ENCODE measurements at places on chromosomes 3 and 15.
A peak's percentile ranks its signal among the peaks of the same experiment; 100 is the strongest.

DNA sequence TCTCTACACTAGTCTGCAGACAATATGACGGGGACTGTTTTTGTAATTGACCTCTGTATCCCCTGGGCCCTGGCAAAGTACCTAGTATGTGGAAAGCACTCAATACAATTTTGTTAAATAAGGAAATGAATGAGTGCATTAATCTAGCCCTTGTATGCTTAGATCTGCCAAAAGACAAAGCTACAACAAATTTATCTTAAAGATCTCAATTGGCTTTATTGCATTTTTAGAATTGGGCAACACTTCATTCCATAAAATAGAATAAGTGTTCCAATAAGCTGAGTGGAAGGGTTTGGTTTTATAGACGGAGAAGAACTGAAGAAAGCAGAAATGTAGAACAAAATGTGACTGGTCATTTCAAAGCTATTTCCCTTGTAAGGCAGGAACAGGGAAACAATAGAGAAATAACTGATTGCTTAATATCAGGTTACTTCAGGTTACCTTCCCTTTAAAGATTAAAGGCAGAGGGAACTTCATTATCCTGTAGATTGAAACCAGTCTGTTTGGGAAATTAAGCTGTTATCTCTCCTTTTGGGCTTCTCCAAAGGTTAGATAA is 108.3 kb upstream of the MME start:
- peak; percentile 5 for DNase-seq

DNA sequence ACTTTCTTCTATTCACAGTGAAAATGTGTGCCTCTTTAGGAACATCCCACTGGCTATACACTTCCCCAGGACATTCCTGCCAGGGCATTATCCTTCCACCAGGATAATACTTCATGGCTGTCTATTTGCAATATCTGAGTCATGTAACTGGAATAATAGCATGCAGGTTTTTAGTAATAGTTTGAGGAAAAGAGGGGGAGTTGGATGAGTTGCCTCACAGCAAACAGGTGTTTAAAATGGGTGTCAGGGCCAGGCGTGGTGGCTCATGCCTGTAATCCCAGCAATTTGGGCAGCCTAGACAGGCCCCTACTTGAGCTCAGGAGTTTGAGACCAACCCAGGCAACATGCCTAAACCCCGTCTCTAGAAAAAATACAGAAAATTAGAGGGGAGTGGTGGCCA is 585.9 kb downstream of the DIPK2A start:
- no peak for DNase-seq

DNA sequence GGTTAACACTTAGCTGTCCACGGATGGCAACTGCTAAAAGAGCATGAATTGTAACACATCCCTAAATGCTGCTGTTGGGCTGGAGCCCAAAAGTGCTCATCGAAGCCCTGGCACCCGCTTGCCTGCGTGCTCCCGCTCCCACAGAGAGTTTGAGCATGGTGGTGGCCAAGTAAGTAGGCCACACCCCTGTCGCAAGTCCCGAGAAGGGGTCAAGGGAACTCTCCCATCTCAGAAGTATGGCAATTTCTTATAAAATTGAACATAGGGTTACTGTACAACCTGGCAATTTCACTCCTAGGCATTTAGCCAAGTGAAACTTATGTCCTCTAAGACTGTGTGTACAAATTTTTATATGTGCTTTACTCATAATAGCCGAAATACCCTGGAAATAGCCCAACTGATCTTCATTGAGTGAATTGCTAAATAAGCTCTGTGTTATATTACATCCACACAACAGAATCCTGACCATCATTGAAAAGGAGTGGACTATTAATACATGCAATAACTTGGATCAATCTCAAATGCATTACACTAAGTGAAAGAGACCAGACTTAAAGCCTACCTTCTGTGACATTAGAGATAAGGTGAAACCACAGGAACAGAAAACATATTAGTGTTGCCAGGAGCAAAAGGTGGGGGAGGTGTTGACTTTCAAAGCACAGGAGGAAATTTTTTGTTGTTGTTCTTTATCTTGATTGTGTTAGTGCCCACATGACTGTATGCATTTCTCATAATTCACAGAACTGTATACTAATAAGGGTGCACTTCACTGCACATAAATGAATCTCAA is 1.5 kb upstream of the GCSAM start:
- peak; percentile 2 for DNase-seq

DNA sequence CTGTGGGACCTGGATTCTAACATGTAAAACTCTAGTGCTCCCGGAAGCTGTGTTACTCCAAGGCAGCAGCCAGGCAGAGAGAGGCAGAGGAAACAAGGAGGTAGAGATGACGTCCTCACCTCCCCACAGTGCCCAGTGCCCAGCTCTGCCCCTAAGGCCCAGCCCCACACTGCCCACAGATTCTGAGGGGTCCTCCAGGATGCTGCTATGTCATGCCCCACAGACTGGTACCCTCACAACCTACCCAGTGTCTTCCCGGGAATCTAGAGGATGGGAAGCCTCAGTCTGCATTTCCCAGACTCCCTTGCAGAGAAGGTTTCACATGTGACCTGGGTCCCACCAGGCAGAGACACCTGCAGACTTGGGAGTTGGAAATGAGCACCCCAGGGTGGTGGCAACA is 75.9 kb upstream of the PCSK6 start:
- DNase-seq: no peak

GRCh38 chr3:183274609-183275008 is 21.6 kb downstream of the B3GNT5 start:
- DNase-seq: no peak

GRCh38 chr3:39294446-39295183 is 14.8 kb upstream of the CX3CR1 start:
- no peak for DNase-seq

DNA sequence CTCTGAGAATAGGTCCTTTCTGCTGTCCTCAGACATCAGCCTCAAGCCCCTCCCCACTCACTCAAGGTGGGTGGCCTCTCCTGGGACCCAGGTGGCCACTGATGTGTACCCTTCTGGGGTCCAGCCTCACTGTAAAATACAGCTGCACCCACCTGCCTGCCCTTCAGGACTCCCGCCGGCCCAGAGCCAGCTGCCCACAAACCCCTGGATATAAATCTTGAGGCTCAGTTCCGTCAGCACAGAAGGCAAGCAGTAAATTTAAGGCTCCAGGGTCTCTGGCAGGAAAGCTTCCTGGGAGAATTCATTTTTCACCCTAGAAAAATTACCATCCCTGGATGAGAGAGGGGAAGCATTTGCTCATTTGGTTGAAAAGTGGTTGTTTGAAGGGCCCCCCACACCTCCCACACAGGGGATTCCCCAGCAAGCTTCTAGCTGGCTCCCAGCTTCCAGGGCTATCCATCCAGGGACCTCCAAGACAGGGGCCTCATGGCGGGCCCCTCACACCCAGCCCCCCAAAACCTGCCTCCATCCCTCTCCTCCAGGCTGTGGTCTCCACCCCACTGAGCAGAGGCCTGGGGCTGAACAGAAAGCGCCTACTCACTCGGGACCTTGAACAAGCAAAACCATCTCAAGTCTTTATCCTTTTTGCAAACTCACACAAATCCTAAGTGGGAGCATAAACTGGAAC is 48.4 kb upstream of the GRIP2 start:
- DNase-seq: no peak

DNA sequence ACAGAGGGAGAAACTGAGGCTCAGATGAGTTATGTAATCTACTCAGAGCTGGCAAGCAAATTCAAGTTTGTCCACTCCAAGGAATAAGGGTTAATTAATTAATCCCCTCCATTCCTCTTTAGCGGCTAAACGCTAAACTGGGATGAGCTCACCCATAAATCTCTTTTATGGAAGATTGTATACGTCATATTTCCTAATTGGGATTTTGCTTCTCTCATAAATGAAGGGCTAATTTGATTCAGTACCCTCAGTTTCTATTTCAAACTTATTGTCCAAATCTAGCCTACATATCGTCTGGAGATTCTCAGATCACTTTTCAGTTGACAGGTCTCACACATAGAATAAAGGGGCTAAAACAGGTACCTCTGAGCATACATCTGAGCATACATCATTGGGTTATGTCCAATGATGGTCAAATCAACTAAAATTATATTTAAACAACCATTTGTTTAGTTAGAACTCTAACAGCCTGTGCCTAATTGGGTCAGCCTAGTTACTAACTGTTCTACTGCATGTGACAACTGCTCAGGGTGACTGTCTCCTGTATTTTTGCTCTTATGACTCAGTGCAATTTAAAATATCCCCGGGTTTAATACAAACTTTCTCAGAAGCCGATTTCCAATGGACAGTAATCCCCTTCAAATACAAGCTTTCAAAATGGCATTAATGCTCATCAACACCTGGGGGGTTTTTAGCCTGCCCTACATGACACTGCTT is 57.6 kb upstream of the PLXND1 start:
- no peak for DNase-seq

- DNase-seq: no peak
Measured at GRCh38 chr3:83039422-83039821, 1278.0 kb upstream of the GBE1 start.

- DNase-seq: no peak
Measured at GRCh38 chr3:99768126-99768525, 49.5 kb upstream of the CMSS1 start.

DNA sequence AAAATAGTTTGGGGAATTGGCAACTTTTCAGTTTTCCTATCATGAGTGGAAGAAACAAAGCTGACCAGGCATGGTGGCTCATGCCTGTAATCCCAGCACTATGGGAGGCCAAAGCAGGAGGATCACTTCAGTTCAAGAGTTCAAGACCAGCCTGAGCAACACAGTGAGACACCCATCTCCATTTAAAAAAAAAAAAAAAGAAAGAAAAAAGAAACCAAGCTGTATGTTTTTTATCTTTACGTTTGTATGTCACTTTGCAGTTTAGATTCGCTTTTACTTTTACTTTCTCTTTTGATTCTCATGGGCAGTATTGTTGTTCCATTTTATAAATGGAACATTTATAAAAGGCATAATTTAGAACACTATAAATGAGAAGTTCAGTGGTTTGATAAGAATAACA is 31.2 kb upstream of the TNIK start:
- no peak for DNase-seq

GRCh38 chr15:101025501-101025885 is 106.3 kb downstream of the LRRK1 start:
- no peak for DNase-seq

GRCh38 chr3:31943041-31943440 is 38.0 kb downstream of the OSBPL10 start:
- no peak for DNase-seq

- DNase-seq: no peak
Measured at GRCh38 chr3:127035677-127036076, 52.8 kb downstream of the PLXNA1 start.

DNA sequence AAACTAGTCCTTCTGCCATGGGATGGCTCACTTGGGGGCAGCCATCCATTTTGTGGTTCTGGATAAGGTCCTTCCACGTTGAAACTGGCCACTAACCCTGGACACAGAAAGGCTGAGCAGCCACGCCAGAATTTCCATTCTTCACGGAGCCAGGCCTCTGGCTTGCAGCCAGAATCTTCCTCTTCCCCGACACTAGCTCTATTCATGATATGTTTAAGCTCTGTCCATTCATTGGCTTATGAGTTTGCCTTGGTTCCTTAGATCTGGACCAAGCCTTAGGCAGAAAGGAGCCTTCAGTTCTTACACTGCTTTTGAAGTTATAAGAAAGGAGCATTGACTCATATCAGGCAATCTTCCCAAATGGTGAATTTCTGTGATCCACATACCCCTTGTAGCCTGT is 288.4 kb upstream of the GOLGA6L4 start:
- no peak for DNase-seq

DNA sequence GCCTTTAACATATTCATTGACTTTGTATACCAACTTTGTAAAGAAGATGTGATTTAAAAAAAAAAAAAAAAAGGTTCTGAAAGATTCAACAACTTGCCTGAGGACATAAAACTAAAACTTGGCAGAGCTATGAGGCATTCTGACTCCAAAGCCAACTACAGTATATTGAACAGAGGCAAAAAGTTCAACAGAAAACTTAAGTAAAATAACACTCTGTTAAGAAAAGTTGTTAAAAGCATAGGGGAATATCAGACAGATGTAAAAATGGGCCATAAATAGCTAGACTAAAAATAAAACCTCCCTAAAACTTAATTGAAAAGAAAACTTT is 23.4 kb downstream of the GOLIM4 start:
- DNase-seq: no peak

GRCh38 chr15:101174152-101174920 is 77.5 kb downstream of the CHSY1 start:
- no peak for DNase-seq

DNA sequence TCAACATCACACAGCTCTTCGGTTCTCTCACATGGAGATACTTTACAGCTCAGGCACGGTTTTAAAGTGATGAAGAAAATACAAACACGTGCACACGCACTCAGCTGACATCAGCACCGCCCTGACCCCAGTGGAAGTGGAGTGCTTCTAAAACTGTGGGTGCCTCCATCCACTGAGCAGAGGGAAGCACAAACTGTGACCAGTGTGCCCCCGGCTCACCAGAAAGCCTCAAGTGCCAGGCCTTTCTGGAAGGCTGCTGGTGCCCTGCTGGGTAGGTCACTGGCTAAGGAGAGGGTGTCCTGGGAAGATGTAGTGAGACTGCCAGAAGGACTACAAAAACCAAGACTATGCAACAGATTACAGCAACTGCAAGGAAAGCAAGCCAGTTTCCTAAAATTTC is 78.5 kb downstream of the OCA2 start:
- no peak for DNase-seq

- DNase-seq: no peak
Measured at GRCh38 chr3:177249203-177249602, 51.9 kb upstream of the TBL1XR1 start.

- DNase-seq: no peak
Measured at GRCh38 chr3:132418916-132419315, 1.6 kb downstream of the DNAJC13 start.

DNA sequence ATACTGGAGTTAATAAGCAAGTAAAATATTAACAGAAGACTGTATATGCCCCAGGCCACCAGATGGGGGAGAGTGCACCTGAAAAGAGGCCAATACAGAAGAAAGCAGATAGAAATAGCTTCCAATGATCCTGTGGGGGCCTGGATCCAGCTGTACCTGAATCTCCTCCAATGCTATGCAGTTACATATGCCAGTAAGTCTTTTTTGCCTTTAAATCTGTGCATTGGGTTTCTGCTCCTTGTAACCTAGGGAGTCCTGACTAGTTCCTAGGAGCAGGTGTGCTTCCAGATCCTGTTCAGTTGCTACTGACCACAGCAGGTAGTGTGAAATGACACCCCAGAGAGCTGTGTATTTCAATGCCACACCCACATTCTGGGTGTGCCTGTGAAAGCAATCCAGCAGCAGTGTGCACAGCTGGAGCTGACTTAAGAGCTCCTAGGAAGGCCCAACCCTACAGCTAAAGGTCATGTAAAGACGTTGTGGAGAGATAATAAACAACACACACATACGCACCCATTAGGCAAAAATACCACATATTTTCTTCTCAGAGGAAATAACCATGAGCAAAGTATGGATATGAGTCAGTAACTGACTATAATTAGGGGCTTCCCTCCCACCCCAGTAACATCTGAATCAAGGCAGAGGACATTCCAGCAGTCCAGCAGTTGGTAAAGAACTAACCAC is 62.2 kb upstream of the AKAP13 start:
- DNase-seq: peak; percentile 25

GRCh38 chr15:39587731-39588530 is 7.1 kb downstream of the THBS1 start:
- no peak for DNase-seq
